ENCODE measurements at places on chromosomes 12 and 14.

DNA sequence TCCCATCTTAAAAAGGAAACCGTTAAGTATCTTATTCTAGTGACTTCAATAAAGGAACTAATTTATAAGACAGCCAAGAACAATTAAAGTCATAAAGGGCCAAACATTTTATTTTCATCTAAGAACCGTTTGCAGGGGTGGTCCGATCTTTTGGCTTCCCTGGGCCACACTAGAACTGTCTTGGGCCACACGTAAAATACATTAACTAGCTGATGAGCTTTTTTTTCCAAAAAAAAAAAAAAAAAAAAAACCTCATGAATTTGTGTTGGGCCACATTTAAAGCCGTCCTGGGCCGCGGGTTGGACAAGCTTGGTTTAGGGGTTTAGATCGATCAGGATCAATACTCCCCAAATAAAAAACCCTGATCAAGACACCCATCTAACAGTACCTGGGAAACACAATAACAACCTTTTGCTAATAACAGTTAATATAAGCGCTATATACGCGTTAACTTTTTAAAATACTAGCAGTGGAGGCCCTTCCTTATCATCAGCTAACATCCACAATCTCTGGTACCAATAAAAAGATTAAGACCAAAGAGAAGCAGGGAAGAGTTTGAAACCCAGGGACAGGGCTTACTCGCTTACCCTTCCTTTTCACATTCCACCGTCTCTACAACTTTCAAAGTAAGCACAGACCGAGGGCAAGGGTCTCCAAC lies 1.1 kb downstream of the NAP1L1 start:
- DNase-seq: no peak

DNA sequence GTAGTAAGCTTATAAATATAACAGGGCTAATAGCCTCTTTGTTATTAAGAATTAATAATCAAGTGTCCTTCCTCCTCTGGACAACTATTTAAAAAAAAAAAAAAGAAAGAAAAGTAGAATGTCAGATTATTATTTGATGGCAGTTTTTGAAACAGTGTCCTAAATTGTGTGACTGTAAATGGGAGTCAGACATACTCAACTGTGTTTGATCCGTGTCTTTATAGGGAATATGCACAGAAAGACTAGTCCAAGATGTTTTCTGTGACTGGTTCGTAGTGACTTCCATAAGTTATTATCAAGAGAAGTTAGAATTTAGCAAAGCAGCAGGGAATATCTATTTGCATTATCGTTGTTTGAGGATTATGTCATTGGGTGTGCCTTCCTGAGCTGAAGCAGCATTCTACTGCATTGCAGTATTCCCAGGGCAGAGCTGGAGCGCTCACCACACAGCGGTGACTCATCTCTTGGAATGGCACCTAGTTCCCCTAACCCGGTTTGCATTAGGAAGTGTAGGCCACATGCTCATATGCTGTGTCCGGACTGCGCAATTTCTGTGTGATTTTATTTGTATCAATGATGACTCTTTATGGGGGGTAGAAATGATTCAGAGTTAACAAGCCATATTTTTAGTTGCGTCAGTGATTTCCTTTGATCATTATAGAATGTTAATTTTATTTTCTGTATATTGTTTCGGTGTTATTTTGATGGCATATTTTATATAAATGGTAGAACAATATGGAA lies 7.9 kb downstream of the DYNC1H1 start:
- DNase-seq: peak; percentile 68

- DNase-seq: no peak
Observed at GRCh38 chr14:100146531-100147091, 12.8 kb downstream of the DEGS2 start.

DNA sequence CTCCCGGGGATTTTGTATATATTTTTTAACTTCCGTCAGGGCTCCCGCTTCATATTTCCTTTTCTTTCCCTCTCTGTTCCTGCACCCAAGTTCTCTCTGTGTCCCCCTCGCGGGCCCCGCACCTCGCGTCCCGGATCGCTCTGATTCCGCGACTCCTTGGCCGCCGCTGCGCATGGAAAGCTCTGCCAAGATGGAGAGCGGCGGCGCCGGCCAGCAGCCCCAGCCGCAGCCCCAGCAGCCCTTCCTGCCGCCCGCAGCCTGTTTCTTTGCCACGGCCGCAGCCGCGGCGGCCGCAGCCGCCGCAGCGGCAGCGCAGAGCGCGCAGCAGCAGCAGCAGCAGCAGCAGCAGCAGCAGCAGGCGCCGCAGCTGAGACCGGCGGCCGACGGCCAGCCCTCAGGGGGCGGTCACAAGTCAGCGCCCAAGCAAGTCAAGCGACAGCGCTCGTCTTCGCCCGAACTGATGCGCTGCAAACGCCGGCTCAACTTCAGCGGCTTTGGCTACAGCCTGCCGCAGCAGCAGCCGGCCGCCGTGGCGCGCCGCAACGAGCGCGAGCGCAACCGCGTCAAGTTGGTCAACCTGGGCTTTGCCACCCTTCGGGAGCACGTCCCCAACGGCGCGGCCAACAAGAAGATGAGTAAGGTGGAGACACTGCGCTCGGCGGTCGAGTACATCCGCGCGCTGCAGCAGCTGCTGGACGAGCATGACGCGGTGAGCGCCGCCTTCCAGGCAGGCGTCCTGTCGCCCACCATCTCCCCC lies 777 bp downstream of the ASCL1 start:
- DNase-seq: peak; percentile 89

GRCh38 chr12:59122784-59123183 lies 202.5 kb upstream of the LRIG3 start:
- no peak for DNase-seq

- DNase-seq: no peak
Observed at GRCh38 chr12:54417712-54418440, 1.2 kb downstream of the ITGA5 start.

GRCh38 chr14:32013083-32013482 lies 64.0 kb upstream of the ARHGAP5 start:
- DNase-seq: no peak

DNA sequence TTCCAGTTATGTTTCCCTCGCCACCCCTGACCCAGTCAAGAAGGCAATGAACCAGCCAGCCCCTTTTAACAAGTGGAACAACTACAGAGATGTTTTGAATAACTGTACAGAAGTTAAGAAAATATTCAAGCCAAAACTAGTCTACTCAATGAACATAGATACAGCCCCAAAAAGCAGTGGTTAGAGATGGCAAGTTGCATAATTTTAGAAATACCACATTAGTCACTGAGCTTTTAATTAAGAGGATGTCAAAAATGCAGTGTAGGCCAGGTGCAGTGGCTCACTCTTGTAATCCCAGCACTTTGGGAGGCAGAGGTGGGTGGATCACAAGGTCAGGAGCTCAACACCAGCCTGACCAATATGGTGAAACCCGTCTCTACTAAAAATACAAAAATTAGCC lies 27.2 kb downstream of the PROX2 start:
- DNase-seq: no peak

DNA sequence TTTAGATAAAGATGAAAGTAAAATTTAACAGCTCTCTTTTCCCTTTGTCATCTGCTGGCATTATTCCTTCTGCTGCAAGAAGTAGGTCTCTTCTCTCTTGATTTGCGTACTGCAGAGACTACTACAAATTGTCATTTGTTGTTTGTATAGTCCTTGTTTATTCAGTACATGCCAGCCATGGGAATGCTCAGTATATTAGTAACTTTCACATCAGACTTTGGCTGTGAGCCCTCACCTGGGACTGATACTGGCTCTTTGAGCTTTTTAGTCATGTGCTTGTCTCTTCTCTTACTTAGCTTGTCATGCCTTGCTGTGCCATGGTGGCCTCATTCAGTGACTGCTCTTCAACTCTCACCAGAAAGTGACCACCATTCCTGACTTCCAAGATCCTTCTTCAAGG lies 169.8 kb downstream of the PRKCH start:
- no peak for DNase-seq

- DNase-seq: peak; percentile 12
Observed at GRCh38 chr12:59194794-59195193, 274.5 kb upstream of the LRIG3 start.

DNA sequence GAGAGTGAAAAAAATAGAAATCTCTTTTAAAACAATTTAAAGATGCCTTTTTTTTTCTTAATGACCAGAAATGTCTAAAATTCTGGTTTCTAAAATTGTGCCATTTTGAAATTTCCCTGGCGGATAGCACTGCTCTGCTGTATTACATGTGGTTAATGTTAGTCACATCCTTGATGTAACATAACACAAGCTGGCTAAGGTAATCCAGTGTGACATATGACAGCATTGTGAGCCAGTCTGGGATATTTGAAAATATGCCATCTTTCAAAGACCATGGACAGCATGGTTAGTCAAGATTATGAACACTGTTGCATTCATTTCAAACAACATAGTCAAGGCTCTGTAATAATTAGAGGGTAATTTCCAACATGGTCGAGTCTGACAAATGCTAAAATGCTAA lies 133.2 kb downstream of the ALX1 start:
- no peak for DNase-seq

GRCh38 chr12:124919521-124920352 lies 5.3 kb upstream of the UBC start:
- DNase-seq: peak; percentile 64

DNA sequence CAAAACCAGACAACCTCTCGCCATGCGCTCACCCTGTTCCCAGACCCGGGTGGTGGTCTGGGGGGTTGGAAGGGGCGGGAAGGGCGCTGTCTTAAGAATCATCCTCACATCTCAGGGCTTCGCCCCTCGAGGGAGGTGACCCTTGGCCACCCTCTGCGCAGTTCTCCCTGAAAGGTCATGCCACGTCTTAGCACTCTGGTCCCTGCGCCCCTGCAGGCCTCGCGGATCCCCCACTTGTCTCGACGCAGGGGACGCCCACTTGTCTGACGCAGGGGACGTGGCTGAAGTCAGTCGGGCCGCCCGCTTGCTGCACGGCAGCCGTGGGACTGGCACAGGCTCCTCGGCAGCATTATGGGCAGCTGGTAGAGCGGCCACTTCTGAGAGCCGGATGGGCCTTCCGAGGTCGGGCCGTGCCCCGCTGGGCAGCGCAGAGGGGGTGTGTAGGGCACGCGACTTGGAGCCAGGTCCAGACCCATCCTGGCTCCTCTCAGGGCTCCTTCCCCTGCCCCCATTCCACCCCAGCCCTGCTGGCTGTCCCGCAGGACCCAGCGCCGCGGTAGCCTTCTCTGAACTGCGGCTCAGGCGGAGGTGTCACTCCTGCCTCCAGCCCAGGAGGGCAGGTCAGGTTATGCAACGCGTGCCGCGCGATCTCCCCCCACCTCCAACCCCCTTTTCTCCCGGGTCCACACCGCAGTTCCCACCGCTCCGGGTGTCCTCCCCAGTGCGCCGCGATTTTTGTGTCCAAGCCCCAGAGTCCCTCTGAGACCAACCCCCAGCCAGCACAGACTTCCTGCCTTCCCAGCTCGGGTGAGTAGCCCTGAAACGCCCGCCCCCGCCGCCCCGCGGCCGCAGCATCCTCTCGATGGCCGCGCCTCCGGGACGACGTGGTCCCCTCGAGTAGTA lies 40.9 kb upstream of the CAPRIN2 start:
- peak; percentile 82 for DNase-seq

DNA sequence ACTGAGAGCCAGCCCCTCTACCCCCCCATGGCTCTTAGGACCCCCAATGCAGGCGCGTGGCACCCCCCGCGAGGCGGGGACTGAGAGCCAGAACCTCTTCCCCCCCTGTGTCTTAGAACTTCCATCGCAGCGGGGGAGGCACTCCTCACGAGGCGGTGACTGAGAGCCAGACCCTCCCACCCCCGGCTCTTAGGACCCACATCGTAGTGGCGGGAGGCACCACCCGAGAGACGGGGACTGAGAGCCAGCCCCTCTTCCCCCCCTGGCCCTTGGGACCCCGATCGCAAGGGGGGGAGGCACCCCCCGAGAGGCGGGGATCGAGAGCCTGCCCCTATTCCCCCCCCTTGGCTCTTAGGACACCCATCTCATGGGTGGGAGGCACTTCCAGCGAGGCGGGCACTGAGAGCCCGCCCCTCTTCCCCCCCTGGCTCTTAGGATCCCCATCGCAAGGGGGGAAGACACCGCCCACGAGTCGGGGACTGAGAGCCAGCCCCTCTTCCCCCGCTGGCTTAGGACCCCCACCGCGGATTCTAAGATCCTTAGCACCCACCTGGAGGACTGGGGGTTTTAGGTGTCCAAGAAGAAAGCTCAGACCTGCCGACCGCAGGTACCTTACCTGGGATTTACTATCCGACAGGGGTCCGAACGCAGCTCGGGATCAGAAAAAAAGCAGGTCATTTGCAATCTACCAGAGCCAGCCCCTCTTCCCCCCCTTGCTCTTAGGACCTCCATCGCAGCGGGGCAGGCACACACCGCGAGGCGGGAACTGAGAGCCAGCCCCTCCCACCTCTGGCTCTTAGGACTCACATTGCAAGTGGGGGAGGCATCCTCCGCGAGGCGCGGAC lies 44.9 kb downstream of the DDX11 start:
- DNase-seq: peak; percentile 77

DNA sequence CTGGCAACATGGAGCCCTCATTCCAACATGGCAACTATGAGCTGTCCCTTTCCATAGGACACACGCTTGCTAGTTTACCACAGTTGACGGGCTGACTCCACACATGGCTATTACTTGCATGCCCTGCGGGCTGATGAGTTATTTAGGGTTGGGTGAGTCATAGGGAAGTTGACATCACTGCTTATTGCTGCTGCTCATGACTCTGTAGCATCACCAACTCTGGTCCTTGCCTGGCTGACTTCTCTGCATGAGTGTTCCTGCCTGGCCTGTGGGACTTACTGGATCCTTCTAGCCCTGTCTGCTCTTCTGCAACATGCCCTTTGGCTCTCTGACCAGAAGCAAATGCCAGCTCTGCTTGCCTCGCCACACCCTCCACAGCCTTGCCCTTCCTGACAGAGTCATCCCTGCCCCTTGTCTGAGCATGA lies 199.5 kb downstream of the ANO6 start:
- peak; percentile 33 for DNase-seq

DNA sequence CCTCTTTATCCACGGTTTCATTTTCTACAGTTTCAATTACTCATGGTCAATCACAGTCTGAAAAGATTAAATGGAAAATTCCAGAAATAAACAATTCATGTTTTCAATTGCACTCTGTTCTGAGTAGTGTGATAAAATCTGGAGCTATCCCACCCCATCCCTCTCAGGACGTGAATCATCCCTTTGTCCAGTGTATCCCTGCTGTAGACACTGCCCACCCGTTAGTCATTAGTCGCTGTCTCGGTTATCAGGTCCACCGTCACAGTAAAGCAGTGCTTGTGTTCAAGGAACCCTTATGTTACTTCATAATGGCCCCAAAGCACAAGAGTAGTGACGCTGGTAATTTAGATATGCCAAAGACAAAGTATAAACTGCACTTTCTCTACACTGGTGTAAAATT lies 141.0 kb upstream of the LMNTD1 start:
- DNase-seq: no peak

GRCh38 chr14:104519721-104520120 lies 59.8 kb upstream of the C14orf180 start:
- no peak for DNase-seq

- DNase-seq: no peak
Observed at GRCh38 chr14:95480887-95481226, 35.6 kb downstream of the SYNE3 start.
